SK-N-MC (cell line): ENCODE measurements at places on chromosomes 5 and 9.

- DNase-seq: no peak
Measured at GRCh38 chr5:144671066-144671465, 500.4 kb downstream of the KCTD16 start.

DNA sequence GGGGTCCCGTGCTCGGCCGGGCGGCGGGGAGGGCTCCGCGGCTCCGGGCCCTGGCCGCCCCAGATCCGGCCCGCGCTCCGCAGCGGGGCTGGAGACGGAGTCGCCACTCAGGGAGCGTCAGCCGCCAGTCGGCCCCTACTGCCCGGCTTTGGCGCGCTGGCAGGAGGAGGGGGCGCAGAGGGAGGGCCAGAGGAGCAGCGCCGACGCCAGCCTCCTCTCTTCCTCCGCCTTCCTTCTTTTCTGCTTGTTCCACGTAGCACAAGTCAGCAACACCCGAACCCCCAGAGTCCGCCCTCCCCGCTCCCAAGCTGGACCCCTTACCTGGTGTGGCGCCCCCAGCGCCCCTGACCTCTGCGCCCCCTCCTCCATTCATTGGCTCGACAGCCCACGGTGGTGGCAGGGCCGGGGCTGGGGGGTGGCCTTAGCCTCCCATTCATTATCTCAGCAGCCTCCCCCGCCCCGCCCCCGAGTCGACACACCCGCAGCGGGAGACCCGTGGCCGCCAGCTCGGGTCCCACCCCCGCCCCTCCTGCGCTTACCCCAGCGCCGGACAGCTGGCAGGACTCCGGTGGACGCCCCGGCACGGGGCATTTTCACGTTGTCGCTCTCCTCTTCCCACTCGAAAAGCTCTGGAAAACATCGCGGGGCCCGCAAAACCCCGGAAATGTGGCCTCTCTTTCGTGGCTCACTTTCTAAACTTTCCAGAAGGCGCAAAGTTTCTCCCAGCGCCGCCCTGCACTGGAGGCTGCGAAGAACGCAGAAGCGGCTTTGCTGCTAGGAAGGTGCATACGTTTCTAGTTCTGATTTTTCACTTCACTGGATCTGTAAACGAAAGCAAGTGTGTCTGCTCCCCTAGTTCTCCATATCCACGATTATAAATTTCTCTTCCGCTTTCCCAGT lies at the start of gene LPAR1:
Gene LPAR1 (minus strand): TSS at position 140 of the 900 bp plus-strand sequence. CDS start 66,353 bp downstream, outside the sequence.
- no peak for DNase-seq

GRCh38 chr9:112629671-112630485 lies 88.0 kb downstream of the INIP start:
- DNase-seq: no peak

- DNase-seq: no peak
Measured at GRCh38 chr5:10315201-10315600, 7.5 kb upstream of the CMBL start.

DNA sequence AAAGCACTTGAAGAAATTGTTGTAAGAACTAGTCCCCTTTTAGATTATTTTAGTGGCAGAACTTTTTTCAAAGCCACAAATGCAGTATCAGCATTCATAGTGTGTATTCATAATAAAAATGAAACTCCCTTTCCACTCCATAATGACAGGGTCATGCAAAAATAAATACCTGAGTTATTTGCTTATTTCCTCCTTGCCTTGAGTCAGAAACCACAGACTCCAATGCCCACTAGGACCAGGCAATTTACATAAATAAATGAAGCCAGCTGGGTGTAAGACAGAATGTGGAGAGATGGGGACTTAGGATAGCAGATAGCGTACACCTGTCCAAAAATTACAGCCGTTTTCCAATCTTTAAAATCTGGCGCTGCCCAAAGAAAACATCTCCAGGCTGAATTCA lies 417.8 kb downstream of the TMEM161B start:
- DNase-seq: no peak

- no peak for DNase-seq
Measured at GRCh38 chr9:29775491-29775890, 2202.2 kb upstream of the C9orf72 start.

GRCh38 chr5:126122942-126123341 lies 300.3 kb upstream of the GRAMD2B start:
- no peak for DNase-seq

- peak; percentile 2 for DNase-seq
Measured at GRCh38 chr5:36495611-36496010, 110.8 kb upstream of the SLC1A3 start.

- no peak for DNase-seq
Measured at GRCh38 chr5:65663804-65664521, 39.1 kb downstream of the SHLD3 start.

- DNase-seq: no peak
Measured at GRCh38 chr9:17614903-17615302, 36.0 kb downstream of the SH3GL2 start.

DNA sequence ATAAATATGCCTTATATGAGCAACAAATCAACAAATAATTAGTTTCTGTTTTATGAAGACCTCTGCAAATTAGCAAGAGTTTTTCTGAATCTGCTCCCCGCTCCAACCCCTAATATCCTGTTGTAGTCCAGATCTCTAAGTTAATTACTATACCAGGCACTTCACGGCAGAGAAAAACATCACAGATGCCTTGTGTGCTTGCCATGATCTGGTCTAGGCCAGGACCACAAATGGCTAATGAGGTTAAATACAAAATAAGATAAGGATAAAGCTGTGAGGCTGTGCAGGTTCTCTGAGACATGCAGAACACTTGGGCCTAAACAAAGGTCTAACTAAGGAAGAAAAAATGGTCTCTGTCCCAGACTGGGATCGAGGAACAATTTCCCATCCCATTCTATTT lies 150.8 kb downstream of the SLIT3 start:
- DNase-seq: no peak

DNA sequence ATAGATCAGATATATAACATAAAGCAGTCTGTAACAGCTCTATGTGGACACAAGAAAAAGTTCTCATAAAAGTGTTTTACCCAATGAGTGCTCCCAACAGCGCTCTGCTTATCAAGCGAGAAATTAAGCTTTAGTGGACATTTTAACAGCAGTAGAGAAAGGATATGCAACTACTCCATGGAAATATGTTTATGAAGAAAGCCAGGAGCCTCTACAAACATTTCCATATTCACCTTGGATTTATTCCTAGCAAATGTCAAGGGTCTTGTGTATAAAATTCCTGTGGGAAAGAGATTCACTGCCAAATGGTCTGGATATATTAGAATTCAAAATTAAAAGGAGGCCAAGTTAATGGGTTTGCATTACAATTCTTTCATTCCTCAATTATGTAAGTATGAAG lies 66.5 kb downstream of the DTWD2 start:
- no peak for DNase-seq

DNA sequence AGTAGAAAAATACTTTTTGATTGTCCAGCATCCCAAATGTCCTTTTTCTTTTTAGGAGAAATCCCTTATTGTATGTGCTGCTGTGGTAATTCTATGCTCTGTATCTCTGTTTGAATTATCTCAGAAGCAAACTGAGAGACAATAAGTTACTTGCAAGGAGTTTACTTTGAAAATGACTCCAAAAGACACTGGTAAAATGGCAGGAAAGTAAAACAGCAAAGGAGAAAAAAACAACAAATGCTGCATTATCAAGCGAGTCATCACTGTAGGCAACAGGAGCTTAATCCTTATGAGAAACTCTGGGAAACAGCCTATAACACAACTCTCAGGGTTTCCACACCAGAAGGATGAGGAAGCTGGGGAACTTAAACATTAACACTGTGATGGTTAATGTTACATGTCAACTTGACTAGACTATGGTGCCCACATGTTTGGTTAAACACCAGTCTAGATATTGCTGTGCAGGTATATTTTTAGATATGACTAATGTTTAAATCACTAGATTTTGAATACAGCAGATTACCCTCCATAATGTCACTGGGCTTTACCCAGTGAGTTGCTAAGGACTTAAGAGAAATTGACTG lies 92.6 kb upstream of the GAS1 start:
- no peak for DNase-seq

GRCh38 chr5:96904054-96904931 lies 28.0 kb downstream of the ERAP2 start:
- DNase-seq: no peak

GRCh38 chr9:133727876-133728441 lies 10.2 kb downstream of the SARDH start:
- DNase-seq: no peak

DNA sequence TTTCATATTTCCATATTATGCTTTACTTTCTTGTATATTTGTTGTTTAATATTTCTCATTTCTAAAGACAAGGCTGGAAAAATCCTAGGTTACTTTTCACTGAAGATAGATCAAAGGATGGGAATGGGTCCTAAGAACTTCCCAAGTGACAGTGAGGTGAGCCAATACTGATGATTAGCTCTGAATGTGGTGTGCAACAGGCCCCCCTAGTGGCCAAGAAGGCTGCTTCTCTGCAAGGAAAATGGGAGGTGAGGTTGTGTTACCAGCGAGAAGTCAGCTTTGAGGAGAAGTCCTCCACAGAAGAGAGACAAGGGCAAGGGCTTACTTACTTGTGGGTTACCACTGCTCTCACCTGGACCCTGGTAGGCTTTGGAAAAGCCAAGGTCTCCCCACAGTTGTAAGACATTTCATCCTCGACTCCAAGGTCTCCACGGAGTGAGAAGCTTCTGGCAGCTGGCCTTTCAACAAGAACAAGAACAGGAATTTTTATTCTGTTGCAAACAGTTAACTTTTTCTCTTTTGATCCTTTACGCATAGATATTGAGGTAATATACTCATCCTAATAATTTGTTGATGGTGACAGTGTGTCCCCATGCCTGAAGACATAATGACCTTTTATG lies 69.9 kb downstream of the MAMDC2 start:
- DNase-seq: no peak

GRCh38 chr5:5335107-5335506 lies 87.4 kb upstream of the ICE1 start:
- no peak for DNase-seq

- DNase-seq: peak; percentile 51
Measured at GRCh38 chr9:128419061-128419925, 1.4 kb upstream of the CERCAM start.

DNA sequence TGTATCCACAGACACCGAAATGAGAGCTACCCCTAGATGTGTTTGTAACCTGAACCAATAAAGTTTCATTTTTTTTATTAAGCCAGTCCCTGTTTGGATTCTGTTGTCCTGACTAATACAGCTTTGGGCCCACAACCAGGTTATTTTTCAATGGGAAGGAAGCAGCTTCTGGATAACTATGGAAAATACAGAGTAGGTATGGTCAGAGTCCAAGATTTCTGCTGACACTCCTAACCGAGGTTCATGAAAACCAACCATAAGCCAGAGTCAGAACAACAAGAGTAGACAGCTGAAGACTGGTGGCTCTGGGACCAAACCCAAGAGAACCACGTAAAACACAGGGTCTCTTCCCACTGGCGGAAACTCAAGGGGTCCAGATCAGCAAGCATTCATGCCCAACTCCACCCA lies 10.8 kb downstream of the KLF9 start:
- DNase-seq: no peak

DNA sequence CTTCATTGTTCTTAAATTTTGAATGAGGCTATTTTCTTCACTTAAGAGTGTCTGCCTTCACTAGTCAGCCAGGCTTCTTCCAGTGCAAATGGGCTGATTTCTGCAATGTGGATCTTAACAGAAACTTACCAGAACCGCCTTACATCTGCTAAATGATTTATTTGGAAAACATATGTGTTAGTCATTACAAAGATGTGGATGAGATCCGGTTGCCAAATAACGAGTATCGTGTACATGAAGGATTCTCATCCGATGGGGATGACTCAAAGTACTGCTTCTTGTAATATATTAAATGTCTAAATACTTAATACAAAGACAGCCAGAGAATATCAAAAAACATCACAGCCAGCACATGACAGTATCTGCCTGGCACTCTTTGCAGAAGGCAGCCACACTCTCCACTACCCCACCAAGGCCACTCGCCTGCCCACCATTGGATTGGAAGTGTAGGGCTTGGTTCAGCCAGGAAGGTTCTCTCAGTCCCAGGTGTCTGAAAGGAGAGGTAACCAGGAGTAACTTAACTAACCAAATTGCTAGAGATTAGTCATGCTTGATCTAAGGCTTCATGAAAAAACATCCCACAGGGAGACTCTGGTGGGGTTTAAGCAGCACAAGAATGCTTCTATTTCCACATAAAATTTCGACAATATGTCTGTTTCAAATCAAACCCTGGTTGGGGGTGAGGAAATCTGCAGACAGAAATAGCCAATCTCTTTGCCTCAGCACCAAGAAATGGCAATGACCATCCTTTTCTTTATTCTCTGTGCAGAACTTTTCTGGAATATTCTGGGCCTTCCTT lies 174.8 kb downstream of the GADD45G start:
- no peak for DNase-seq

DNA sequence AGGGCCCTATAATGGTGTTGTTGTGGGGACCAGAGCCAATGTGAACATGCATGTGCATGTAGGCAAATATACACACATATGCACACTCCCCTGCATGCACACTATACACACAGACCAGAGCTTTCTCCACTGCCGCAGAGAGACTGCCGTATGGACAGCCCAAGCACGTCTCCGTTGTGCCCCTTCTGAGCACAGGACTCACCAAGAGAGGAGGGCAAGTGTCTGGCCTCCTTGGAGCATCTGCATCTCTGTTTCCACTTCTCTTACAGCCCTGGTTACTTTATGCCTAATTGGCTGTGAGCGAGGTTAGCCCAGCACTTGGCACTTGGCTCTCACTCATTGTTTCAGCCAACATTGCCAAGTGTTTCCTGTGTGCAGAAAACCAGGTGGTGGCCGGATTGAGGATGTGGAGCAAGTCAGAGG lies 30.4 kb downstream of the CSF2 start:
- no peak for DNase-seq

DNA sequence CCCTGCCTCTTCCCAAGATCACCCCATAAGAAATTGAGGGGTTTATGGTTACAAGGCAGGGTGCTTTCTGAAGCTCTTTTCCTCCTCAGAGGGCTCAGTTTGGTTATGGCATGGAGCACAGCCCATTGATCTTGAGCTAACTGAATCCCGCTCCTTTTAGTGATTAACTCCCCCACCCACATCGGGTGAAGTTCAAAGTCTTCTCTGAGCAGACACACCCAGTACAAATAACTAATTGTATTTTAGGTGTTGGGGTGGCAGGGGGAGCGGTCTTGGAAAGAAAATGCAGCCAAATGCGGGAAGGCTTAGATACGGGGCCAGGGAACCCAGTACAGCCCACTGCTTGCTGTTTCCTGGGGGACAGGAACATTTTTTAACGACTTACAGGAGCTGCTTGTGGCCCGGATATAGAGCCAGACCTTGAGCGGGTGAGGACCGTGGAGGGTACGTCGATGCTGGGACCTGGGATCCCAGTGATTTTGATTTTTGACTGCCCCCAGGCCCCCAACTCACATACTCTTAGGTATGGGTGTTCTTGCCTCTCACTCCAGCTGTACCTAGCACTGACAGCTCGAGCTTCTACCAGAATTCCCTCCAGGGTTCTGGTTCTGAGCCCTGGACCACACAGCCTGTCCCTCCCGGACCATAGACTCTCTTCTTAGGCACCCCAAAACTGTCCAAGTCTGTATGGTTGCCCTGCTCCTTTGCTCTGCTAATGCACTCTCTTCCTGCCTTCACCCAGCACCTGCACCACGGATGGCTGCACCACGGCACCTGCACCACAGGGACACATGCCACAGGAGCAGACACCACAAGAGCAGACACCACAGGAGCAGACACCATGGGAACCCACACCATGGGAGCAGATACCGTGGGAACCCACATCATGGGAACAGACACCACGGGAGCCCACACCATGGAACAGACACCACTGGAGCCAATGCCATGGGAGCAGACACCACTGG lies 18.3 kb upstream of the RXRA start:
- no peak for DNase-seq

- no peak for DNase-seq
Measured at GRCh38 chr9:134436911-134437310, 110.7 kb downstream of the RXRA start.
